ENCODE measurements at places on chromosomes 2 and 18. TPM values are rescaled to one million over a fixed set of nuclear protein-coding genes. Genes with fewer than 3 reads are reported as not detected.

Gene SERPINB8
- 4.5 TPM for total RNA-seq

Gene SCYGR4
- total RNA-seq = not detected

Gene PROKR1
- not detected for total RNA-seq

Gene MPV17
- total RNA-seq = 239 TPM

Gene G6PC2
- total RNA-seq = not detected

Gene ZEB2
- total RNA-seq = 74.6 TPM

Gene PUM2
- total RNA-seq = 22.4 TPM

Gene PLCL1
- total RNA-seq = 14.3 TPM
